ENCODE measurements at places on chromosomes 16 and 17.

DNA sequence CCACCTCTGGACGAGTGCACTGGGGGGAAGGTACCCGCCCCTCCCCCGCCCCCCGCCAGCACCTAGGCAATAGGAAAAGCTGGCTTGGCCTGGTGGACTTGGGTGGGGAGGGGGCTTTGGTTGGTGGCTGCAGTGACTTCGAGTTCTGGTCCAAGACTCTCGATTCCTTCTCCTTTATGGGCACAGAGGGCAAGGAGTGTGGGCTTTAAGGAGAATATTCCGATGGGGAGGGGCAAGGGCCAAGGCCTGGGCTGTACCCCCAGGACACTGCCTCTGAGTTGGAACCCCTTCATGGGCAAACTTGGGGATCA is 409 bp downstream of the ACSF2 start:
- H3K27me3 ChIP-seq: no peaks in the 10 kb centered on the region
- peaks cover 22% of the 10 kb centered on the region for H3K4me1 ChIP-seq
- H3K27ac ChIP-seq: peak overlapping the region; percentile 71
- H3K4me3 ChIP-seq: peak overlapping the region; percentile 51
- H3K36me3 ChIP-seq: no peaks in the 10 kb centered on the region

GRCh38 chr17:73595068-73595467 is 49.2 kb downstream of the SDK2 start:
- no peaks in the 10 kb centered on the region for H3K27me3 ChIP-seq
- H3K27ac ChIP-seq: no peak overlapping the region
- no peak overlapping the region for H3K4me3 ChIP-seq
- H3K36me3 ChIP-seq: peaks cover 21% of the 10 kb centered on the region

- DNase-seq: no peak
- no peak overlapping the region for H3K27ac ChIP-seq
- H3K27me3 ChIP-seq: no peaks in the 10 kb centered on the region
Observed at GRCh38 chr17:65994114-65994513, 197.8 kb downstream of the CEP112 start.

DNA sequence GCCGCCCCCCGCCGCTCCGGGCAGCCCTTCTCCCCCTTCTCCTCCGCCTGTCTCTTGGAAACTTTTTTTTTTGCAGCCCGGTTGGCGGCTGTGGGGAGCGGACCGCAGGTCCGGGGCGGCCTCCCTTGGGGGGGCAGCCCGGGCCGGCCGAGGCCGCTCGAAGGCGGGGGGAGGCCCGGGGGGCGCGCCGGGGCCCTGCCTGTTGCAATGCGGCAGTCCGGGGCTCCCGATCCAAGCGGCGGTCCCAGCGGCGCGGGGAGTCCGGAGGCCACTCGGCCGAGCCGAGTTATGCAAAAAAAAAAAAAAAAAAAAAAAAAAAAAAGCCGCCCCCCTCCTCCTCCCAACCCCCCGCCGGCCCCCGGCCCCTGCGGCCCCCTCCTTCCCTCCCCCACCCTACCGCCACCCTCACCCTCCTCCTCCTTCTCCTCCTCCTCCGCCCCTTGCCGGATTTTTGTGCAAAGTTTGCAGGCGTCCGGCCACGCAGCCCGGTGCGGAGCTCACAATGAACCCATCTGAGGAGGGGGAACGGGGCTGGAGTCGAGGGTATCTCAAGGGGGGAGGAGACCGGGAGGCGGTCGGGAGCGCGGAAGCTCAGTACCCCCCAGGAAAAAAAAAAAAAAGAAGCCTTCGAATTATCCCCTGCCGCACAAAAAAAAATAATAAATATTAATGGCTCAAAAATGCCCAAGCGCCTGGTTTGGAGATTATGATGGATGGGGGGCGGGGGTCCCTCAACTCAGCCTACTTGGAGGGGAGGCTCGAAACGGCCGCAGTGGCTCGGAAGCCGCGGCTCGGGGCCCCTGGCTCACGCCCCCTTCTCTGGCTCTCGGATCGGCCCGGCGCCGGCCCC is at the start of gene ZNF423:
ZNF423 (minus strand) TSS at position 291 of the 850 bp plus-strand sequence. CDS start 338 bp downstream, outside the sequence.
- H3K4me3 ChIP-seq: peak within 1 kb of the TSS; percentile 61
- H3K4me1 ChIP-seq: peaks cover 36% of the 10 kb centered on the region
- peaks cover 16% of the 10 kb centered on the region for H3K27me3 ChIP-seq
- no peaks in the 10 kb centered on the region for H3K36me3 ChIP-seq
- no peak for DNase-seq

DNA sequence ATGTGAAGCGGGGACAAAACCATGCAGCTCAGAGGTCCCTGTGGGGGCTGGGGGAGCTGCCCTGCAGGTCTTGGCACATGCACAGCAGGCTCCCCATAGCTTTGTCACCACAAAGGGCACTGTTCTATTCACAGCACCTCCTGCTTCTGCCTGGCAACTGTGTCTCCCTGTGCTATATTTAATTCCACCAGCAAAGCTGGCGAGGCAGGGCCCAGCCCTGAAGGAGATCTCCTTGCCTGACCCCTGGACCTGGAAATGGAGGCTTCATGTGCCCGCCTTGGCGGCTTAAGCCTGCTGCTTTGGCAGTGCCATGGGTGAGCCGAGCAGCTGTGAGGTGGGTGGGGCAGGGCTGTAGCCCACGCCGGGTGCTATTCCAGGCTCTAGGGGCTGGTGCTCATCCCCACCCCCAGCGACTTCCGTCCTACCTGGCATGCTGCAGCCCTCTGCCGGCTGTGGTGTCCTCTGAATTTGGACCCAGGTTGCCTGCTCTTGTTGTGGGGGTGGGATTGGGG is 6.8 kb downstream of the LDHD start:
- peaks cover 69% of the 10 kb centered on the region for H3K36me3 ChIP-seq

DNA sequence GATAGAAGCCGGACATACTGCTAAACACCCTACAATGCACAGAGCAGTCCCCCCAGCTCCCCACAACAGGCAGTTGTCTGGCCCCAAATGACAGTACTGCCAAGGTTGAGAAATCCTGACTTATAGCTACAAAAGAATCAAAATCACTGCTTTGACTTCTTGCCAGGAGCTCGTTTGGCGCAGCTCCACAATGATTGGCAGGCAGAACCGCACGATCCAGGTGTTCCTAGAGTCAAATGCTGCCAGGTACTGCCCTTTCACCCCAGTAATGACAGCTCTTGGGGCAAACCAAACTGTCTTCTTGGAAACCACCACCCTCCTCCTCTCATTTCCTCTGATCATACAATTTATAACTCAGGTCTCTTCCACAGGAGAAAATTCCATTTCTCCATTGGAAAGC is 2.2 kb upstream of the TMC5 start:
- no peak for DNase-seq
- no peak overlapping the region for H3K4me3 ChIP-seq
- H3K27me3 ChIP-seq: peaks cover 16% of the 10 kb centered on the region
- H3K27ac ChIP-seq: no peak overlapping the region
- H3K4me1 ChIP-seq: peaks cover 7% of the 10 kb centered on the region
- no peaks in the 10 kb centered on the region for H3K36me3 ChIP-seq

DNA sequence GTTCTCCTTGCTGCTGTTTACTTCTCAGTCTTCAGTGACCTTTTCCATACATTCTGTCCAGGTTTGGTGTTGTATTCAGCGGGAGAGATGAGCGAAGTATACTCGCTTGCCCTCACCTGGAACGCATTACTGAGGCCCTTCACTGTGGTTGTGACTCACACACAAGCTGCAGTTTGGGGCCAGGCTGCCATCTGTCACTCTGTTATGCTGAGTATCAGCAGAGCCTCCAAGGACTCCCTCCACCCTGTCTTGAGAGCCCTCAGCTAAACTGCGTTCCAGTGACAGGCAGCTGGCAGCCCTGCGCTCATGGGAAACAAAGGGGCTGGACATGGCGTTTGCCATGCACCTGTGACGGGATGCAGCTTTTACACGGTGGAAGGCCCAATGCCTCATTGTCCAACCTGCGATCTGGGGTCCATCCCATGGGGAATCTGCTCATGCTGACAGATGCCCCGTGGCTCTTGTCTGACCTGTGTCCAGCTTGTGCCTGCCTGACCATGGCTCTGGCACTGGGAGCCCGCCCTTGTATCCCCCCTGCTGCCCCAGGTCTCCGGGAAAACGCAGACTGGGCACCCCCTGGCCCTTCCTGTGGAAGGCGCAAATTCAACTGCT is 6.5 kb upstream of the ZNF778 start:
- no peak overlapping the region for H3K27ac ChIP-seq
- H3K4me1 ChIP-seq: peaks cover 3% of the 10 kb centered on the region
- DNase-seq: no peak
- no peaks in the 10 kb centered on the region for H3K36me3 ChIP-seq
- no peak overlapping the region for H3K4me3 ChIP-seq

- H3K36me3 ChIP-seq: no peaks in the 10 kb centered on the region
- no peak overlapping the region for H3K4me3 ChIP-seq
- no peaks in the 10 kb centered on the region for H3K27me3 ChIP-seq
- no peak for DNase-seq
- no peak overlapping the region for H3K27ac ChIP-seq
Observed at GRCh38 chr16:23156946-23157460, 7.8 kb upstream of the USP31 start.

GRCh38 chr17:72392056-72393010 is 271.5 kb downstream of the SOX9 start:
- peaks cover 17% of the 10 kb centered on the region for H3K36me3 ChIP-seq
- no peaks in the 10 kb centered on the region for H3K27me3 ChIP-seq
- DNase-seq: peak; percentile 29
- H3K4me1 ChIP-seq: peaks cover 7% of the 10 kb centered on the region
- H3K4me3 ChIP-seq: no peak overlapping the region

GRCh38 chr17:28467456-28468025 is 5.9 kb upstream of the SLC13A2 start:
- H3K36me3 ChIP-seq: no peaks in the 10 kb centered on the region
- H3K27me3 ChIP-seq: peaks cover 3% of the 10 kb centered on the region
- H3K4me1 ChIP-seq: no peaks in the 10 kb centered on the region
- H3K4me3 ChIP-seq: no peak overlapping the region
- DNase-seq: no peak
- no peak overlapping the region for H3K27ac ChIP-seq

- no peaks in the 10 kb centered on the region for H3K36me3 ChIP-seq
- H3K4me3 ChIP-seq: no peak overlapping the region
- H3K27ac ChIP-seq: no peak overlapping the region
- DNase-seq: no peak
- H3K4me1 ChIP-seq: peaks cover 35% of the 10 kb centered on the region
Observed at GRCh38 chr17:17355426-17355825, 52.3 kb downstream of the NT5M start.

- peaks cover 6% of the 10 kb centered on the region for H3K4me1 ChIP-seq
- peaks cover 14% of the 10 kb centered on the region for H3K36me3 ChIP-seq
- H3K27ac ChIP-seq: no peak overlapping the region
Observed at GRCh38 chr16:69870761-69871160, 80.4 kb upstream of the CLEC18A start.

DNA sequence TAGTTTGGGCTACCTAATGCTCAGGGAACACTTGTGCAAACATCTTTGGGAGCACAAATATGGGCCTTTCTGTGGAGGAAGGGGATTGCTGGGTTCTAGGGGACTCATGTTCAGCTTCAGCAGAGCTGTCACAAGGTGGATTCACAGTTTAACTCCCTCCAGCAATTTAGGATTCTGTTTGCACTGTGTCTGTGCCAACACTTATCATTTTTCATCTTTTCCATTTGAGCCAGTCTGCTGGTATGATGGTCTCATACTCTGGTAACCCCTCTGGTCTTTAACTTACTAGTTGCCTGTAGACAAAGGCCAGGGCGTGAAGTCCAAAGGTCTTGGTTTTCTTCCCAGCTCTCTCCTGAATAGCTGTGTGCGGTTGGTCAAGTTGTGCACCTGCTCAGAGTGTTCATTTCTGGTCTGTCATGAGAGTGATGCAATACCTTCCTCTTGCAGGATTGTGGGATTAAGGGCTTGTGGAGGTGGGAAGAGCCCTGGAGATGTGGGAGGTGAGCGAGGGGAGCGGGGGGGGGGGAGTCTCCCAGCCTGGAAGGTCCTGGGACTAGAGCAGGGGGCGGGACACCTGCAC is 152.6 kb downstream of the CMIP start:
- no peak overlapping the region for H3K4me3 ChIP-seq
- no peak overlapping the region for H3K27ac ChIP-seq
- peaks cover 9% of the 10 kb centered on the region for H3K36me3 ChIP-seq
- no peaks in the 10 kb centered on the region for H3K27me3 ChIP-seq
- no peak for DNase-seq

- H3K27ac ChIP-seq: peak overlapping the region; percentile 52
- H3K36me3 ChIP-seq: no peaks in the 10 kb centered on the region
- no peak overlapping the region for H3K4me3 ChIP-seq
- DNase-seq: no peak
- H3K27me3 ChIP-seq: no peaks in the 10 kb centered on the region
- peaks cover 5% of the 10 kb centered on the region for H3K4me1 ChIP-seq
Observed at GRCh38 chr17:68054296-68054900, 18.9 kb downstream of the KPNA2 start.

GRCh38 chr17:80773243-80773991 is 218.2 kb upstream of the CHMP6 start:
- H3K4me3 ChIP-seq: no peak overlapping the region
- H3K27me3 ChIP-seq: no peaks in the 10 kb centered on the region
- peaks cover 19% of the 10 kb centered on the region for H3K36me3 ChIP-seq

DNA sequence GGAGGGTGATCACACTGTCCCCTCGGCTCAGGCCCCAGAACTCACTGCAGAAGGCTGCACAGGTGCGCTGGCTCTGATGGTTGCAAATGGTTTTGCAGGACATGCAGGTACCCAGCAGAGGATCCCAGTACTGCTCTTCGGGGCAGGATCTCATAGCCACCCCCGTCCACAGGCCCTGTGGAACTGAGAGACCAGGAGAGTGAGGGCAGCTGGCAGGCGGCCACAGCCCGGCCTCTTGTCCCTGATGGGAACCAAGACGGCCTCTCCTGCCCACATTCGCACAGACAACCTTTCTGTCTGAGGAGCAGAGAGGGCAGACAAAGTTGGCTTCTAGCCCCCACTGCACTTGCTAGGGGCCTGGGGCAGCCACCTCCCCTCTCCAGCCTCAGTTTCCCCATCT is 19.5 kb downstream of the TNFRSF13B start:
- no peaks in the 10 kb centered on the region for H3K36me3 ChIP-seq
- no peak for DNase-seq
- peaks cover 2% of the 10 kb centered on the region for H3K27me3 ChIP-seq
- H3K4me1 ChIP-seq: no peaks in the 10 kb centered on the region

DNA sequence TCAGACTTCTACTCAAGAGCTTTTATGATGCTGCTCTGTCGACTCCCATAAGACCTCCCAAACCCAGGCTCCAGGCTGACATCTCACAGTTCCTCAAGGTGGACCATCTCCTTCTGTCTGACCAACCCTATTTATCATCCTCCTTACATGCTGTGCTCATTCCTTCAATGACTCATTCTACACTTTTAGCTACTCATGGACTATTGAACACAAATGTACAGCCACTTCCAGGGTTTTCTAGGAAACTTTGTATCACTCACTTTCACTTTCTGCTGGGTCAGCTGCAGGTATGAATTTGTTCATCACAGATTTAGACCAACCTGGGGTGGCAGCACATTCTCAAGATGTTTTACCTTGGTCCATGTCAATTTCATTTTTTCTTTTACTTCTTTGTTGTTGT is 162.4 kb upstream of the FAM20A start:
- H3K4me1 ChIP-seq: peaks cover 3% of the 10 kb centered on the region
- H3K27ac ChIP-seq: no peak overlapping the region
